Osteoblast (primary cell): ENCODE measurements at places on chromosomes 2 and 18. TPM values are rescaled to one million over a fixed set of nuclear protein-coding genes. Genes with fewer than 3 reads are reported as not detected.

The COLEC12 gene
- 38.0 and 56.9 TPM in 2 replicates for total RNA-seq

The SKA1 gene
- 1.8 and 2.9 TPM in 2 replicates for total RNA-seq

The SULT1C2 gene
- total RNA-seq: 0.36 and 1.2 TPM in 2 replicates

The CFAP53 gene
- total RNA-seq: 0.36 and 0.59 TPM in 2 replicates

The SLC4A3 gene
- total RNA-seq: 2.5 and 3.8 TPM in 2 replicates

The TUBB8B gene
- total RNA-seq: not detected in 2 replicates

The GALNT5 gene
- total RNA-seq: 56.5 and 75.7 TPM in 2 replicates

The DYSF gene
- total RNA-seq: 2.7 and 4.3 TPM in 2 replicates

The UGT1A8 gene
- total RNA-seq: not detected in 2 replicates

The TACR1 gene
- under 0.01 and 0.29 TPM in 2 replicates for total RNA-seq

The NPC1 gene
- 136 and 254 TPM in 2 replicates for total RNA-seq

The FBXO41 gene
- 0.29 and 0.36 TPM in 2 replicates for total RNA-seq

The DSG4 gene
- not detected in 2 replicates for total RNA-seq

The PID1 gene
- 9.8 and 11.8 TPM in 2 replicates for total RNA-seq

DNA sequence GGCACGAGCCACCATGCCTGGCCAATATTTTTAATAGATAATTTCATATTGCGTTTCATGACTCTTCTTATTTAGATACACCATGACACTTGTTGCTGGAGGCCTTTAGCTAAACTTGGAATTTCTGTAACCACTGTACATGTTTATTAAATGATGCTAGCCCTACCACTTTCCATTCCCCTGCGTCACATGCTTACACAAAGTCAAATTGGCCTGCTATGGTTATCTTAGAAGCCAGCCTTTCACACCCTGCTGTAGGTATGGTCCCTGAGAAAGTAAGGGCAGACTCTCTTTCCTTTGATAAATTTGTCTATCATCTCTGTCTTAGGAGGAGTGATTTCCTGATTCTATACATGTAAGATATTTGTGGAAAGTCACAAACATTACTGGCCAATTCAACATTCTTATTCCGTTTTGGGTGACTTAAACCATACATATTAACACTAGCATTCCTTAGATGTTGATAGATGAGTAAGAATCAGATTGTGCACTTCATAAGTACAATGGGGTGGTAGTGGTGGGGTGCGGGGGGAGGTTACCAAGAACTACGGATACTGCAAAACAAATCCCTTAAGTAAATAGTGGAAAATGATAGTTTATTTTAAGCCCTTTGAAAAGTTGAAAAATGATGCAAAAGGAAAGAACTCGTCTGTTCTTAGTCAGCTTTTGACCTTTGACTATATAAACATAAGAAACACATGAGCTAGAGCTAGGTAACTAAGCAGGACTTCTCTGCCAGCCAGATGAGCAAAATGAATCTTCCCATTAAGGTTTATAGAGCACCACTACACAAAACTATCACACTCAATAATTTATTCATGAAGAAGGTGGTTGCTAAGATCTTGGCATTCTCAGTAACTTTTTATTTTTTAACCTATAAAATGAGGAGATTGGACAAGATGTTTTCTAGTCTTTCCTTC, 7.9 kb upstream of the NDUFV2 start:
- H3K27ac ChIP-seq: peak overlapping the region; percentile 98
- H3K27me3 ChIP-seq: no peaks in the 10 kb centered on the region
- H3K4me1 ChIP-seq: peaks cover 27% of the 10 kb centered on the region
- peak; percentile 72 for DNase-seq
- no peaks in the 10 kb centered on the region for H3K36me3 ChIP-seq
- H3K4me3 ChIP-seq: no peak overlapping the region

- no peaks in the 10 kb centered on the region for H3K36me3 ChIP-seq
- DNase-seq: no peak
- H3K4me3 ChIP-seq: no peak overlapping the region
- H3K27ac ChIP-seq: no peak overlapping the region
- H3K4me1 ChIP-seq: no peaks in the 10 kb centered on the region
- no peaks in the 10 kb centered on the region for H3K27me3 ChIP-seq
Observed at GRCh38 chr2:60347781-60348180, 205.7 kb downstream of the BCL11A start.

DNA sequence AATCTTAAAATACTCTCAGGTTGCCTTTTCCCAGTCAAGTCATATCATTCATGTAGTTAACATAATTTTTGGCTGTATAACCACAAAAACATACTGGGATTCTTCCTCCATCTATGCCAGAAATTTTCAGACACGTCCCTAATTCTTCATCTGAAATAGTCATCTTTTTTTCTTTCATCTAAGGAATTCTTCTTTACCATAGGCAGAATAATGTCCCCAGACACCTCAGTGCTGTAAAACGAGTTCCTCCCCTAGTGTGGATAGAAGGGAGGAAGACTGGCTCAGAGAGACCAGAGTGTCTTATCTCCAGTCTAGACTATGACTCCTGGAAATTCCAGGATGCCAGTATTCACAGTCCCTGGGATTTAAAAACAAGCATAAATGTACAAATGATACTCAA, 127.8 kb downstream of the MREG start:
- H3K36me3 ChIP-seq: no peaks in the 10 kb centered on the region
- H3K4me1 ChIP-seq: peaks cover 44% of the 10 kb centered on the region
- H3K27me3 ChIP-seq: no peaks in the 10 kb centered on the region
- no peak overlapping the region for H3K4me3 ChIP-seq

DNA sequence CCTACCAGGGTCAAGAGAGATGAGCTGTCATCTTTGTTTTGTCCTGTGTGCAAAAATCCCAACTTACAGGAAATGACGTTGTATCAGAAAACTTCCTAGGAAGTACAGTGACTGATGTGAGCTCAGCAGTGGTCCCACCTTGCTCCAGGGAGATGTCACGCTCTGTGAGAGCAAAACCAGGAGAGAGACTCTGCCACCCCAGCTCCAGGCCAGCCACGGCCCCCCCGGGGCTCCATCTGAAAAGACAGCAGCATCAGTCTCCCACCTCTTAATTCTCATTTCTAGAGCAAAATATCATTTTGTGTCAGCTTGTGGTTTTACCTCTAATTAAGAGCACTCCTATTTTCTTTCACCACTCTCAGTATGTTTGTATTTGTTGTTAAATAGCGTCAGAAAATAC, 57.5 kb downstream of the MYL12B start:
- no peaks in the 10 kb centered on the region for H3K36me3 ChIP-seq
- no peak overlapping the region for H3K4me3 ChIP-seq

- no peaks in the 10 kb centered on the region for H3K27me3 ChIP-seq
- H3K36me3 ChIP-seq: peaks cover 1% of the 10 kb centered on the region
- H3K4me3 ChIP-seq: no peak overlapping the region
- DNase-seq: no peak
Observed at GRCh38 chr2:174666845-174667244, 69.2 kb upstream of the WIPF1 start.

DNA sequence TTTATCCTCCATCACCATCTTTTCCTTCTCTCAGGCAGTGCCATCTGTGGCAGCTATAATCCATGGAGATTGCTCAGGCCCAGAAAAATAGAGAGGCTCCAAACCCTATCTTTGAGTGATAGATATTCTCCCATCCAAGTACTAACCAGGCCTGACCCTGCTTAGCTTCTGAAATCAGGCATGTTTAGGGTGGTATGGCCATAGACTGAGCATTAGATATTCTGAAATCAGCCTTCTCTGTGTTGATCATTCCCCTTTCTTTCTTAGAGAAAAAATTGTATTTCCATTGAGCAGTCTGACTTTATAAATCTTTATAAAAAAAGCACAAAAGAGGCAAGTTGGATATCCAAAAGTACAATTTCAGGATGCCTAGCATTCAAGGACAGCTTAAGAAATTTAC, 131.5 kb upstream of the ACVR2A start:
- no peaks in the 10 kb centered on the region for H3K4me1 ChIP-seq
- no peaks in the 10 kb centered on the region for H3K27me3 ChIP-seq
- H3K27ac ChIP-seq: no peak overlapping the region
- no peaks in the 10 kb centered on the region for H3K36me3 ChIP-seq

DNA sequence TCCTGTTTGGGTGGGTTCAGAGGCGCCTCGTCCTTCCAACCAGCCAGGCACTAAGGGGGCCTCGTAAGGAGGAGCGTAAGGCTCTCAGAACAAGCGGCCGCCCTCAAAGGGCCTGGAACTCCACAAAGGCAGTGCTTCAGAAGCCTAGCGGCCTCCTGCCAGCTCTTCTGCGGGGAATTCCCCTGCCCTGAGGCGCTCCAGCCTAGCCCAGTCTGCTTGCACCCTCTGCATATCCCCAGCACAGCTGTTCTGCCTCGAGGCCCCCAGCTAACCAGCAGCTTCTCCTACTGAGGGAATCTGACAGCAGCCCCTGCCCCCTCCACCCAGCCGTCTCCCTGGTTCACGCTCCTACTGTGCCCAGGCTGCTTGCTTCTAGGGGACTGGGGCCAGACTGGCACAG, 265.9 kb downstream of the TFCP2L1 start:
- no peak overlapping the region for H3K4me3 ChIP-seq
- no peaks in the 10 kb centered on the region for H3K4me1 ChIP-seq
- H3K36me3 ChIP-seq: no peaks in the 10 kb centered on the region
- no peak overlapping the region for H3K27ac ChIP-seq

DNA sequence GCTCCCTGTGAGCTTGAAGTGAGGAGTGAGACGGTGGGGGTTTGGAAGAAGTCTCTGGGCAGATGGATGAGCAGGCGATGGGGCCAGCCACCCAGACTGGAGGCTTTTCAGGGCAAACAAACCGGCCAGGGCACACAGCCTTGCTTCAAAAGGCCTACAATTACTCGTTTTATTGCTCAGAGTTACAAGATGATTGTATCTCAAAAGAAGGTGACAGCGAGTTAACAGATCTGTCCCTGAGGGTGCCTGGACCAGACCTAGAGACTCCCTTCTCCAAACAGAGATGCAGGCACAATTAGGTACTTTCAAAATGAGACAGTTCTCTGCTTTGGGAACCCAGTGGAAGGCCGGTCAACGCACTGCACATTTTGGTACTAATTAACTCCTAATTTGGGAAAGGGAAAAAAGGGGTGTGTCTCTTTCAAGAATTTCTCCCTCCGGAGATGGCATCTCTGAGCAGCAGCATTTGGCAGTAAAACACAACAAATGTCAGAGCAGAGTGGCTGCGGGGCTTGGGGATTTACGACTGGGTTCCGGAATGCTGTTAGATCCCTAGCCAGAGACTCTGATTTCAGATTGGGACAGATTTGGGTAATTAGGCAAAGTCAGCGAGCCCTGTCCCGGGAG, 226.7 kb downstream of the TTC32 start:
- H3K27ac ChIP-seq: no peak overlapping the region
- H3K4me1 ChIP-seq: peaks cover 7% of the 10 kb centered on the region
- H3K27me3 ChIP-seq: peaks cover 4% of the 10 kb centered on the region
- DNase-seq: no peak
- H3K36me3 ChIP-seq: no peaks in the 10 kb centered on the region

DNA sequence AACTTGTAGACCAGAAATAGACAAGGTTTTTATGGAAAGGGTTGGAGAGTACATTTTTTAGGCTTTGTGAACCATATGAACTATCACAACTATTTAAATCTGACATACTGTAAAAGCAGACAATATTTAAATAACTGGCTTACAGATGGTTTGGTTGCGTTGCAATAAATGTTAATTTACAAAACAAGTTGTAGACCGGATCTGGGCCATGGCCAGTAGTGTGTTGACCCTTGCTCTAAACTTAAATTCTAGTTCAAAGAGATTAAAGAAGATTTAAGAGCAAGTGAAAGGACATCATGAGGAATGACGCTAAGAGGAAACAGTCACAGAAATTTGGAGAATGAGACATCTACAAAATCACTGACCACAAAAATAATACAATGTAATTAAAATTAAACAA, 652.7 kb downstream of the DCDC2C start:
- no peaks in the 10 kb centered on the region for H3K27me3 ChIP-seq
- no peak overlapping the region for H3K4me3 ChIP-seq
- no peak overlapping the region for H3K27ac ChIP-seq
- no peaks in the 10 kb centered on the region for H3K4me1 ChIP-seq
- no peaks in the 10 kb centered on the region for H3K36me3 ChIP-seq

GRCh38 chr2:2862386-2862785, 515.2 kb downstream of the EIPR1 start:
- no peak overlapping the region for H3K4me3 ChIP-seq
- H3K4me1 ChIP-seq: no peaks in the 10 kb centered on the region
- H3K27me3 ChIP-seq: no peaks in the 10 kb centered on the region
- no peaks in the 10 kb centered on the region for H3K36me3 ChIP-seq

DNA sequence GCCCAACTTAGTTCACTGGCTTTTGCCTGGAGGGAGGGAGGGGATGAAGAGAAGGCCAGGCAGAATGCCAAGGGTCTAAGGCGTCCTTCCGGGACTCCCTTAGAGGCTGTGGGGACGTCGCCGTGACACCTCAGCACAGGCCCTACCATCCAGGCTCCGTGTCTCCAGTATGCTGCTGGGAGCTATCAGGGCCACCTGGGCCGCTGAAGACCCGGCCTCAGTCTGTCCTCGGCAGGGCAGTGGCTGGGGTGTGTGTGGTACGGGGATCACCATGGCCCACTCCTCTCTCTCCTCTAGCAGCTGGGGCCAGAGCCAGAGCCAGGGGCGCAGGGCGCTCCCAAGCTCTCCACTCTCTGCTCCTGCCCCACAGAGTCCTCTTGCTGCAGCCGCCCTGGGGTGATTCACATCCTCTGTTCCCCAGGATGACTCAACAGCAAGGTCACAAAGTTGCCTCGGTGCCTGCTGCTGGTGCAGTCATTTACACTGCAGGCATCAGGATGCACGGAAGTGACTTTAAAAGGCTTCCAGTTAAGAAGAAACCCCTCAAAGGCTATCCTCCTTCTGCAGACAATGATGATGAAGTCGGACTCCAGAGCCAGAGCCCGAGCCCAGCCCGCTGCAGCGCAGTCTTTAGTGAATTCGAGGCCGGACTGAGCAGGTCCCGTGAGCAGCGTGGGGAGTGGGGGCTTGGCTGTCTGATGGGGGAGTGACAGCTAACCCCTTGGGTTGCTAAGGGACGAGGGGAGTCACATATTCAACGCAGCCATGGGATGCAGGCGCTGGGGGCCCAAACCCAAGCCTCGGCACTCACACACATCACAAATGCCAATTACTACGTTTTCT, 31.9 kb downstream of the SNORC start:
- no peaks in the 10 kb centered on the region for H3K27me3 ChIP-seq
- DNase-seq: peak; percentile 100
- peaks cover 14% of the 10 kb centered on the region for H3K4me1 ChIP-seq
- H3K36me3 ChIP-seq: no peaks in the 10 kb centered on the region
- peak overlapping the region; percentile 26 for H3K4me3 ChIP-seq
- peak overlapping the region; percentile 72 for H3K27ac ChIP-seq

DNA sequence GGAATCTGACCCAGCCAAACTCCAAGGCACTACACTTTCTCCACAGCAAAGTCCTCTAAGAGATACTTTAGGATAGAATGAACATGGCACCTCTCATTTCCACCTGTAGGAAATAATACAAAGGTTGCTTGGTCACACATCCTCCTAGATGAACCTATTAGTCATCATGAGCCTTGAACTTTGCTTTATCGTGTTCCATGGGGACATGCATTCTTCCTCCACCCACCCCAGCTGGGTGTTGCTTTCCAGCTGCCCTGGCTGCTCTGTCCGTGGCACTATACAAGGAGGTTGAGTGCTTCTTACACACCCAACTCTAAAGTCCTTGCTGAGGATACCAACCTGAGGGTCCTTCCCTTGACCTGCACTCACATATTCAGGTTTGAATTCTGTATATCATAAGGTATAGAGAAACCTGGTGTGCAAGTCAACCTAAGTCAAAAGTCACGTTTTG, 52.7 kb downstream of the SPRED2 start:
- no peaks in the 10 kb centered on the region for H3K27me3 ChIP-seq
- H3K4me3 ChIP-seq: no peak overlapping the region
- peaks cover 54% of the 10 kb centered on the region for H3K4me1 ChIP-seq
- no peak overlapping the region for H3K27ac ChIP-seq
- H3K36me3 ChIP-seq: no peaks in the 10 kb centered on the region
- no peak for DNase-seq

- no peaks in the 10 kb centered on the region for H3K36me3 ChIP-seq
- H3K4me1 ChIP-seq: peaks cover 12% of the 10 kb centered on the region
Observed at GRCh38 chr18:46718501-46719341, 38.1 kb downstream of the ST8SIA5 start.
